ENCODE measurements at places on chromosomes 2 and 18. TPM values are rescaled to one million over a fixed set of nuclear protein-coding genes. Genes with fewer than 3 reads are reported as not detected.
A peak's percentile ranks its signal among the peaks of the same experiment; 100 is the strongest.

The SLC9A4 gene
- not detected for total RNA-seq

DNA sequence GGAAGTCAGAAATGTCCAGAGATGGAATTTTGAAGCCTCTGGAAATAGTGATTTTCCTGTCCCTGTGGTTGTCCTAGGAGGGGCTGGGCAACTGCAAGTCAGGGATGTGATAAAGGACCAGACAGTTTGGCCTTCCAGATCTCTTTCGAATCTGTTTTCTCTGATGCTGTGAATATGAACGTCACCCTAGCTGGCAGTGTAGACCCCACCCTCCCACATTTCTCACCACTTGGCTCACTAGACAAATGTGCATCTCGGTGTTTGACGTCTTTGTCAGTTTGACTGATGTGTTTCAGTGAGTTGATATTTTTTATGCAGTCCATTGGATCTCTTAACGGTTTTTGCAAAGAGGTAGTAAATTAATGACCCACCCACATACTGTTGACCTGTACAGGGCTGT is 301.2 kb downstream of the TNS1 start:
- DNase-seq, result no peak
- H3K27ac ChIP-seq, result no peak overlapping the region
- H3K4me3 ChIP-seq, result no peak overlapping the region
- no peaks in the 10 kb centered on the region for H3K36me3 ChIP-seq

The IL36G gene
- not detected for total RNA-seq

- H3K27ac ChIP-seq, result no peak overlapping the region
- DNase-seq, result no peak
- H3K36me3 ChIP-seq, result no peaks in the 10 kb centered on the region
- no peaks in the 10 kb centered on the region for H3K27me3 ChIP-seq
- H3K4me3 ChIP-seq, result no peak overlapping the region
- H3K4me1 ChIP-seq, result no peaks in the 10 kb centered on the region
Measured at GRCh38 chr2:226300196-226300886, 499.3 kb downstream of the IRS1 start.

The ERCC3 gene
- total RNA-seq, result 36.9 TPM

DNA sequence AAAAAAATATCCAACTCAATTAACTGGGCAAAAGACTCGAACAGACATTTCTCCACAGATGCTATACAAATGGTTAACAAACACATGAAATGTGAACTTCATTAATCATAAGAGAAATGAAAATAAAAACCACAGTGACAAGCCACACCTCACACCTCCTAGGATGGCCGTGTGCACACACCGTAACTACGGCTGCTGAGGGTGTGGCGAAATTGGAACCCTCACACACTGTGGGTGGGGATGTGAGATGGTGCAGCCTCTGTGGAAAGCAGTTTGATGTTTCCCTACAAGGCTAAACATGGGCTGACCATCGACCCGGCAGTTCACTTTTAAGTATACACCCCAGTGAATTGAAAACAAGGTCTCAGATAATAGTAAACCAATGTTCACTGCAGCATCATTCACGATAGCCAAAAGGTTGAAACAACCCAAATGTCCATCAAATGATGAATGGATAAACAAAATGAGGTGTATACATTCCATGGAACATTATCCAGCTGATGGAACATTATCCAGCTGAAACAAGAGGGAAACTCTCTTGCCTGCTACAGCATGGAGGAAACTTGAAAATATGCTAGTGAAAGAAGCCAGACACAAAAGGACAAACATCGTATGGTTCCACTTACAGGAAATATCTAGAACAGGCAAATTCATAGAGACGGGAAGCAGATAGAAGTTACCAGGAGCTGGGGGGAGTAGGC is 32.2 kb downstream of the ZAP70 start:
- no peaks in the 10 kb centered on the region for H3K27me3 ChIP-seq
- no peak overlapping the region for H3K4me3 ChIP-seq
- H3K27ac ChIP-seq, result no peak overlapping the region
- H3K4me1 ChIP-seq, result no peaks in the 10 kb centered on the region
- H3K36me3 ChIP-seq, result no peaks in the 10 kb centered on the region
- DNase-seq, result no peak

The XPO1 gene
- 98.9 TPM for total RNA-seq

The TMBIM1 gene
- 281 TPM for total RNA-seq

GRCh38 chr2:149703281-149703680 is 115.7 kb upstream of the MMADHC start:
- no peak overlapping the region for H3K4me3 ChIP-seq
- DNase-seq, result no peak
- no peaks in the 10 kb centered on the region for H3K27me3 ChIP-seq
- no peak overlapping the region for H3K27ac ChIP-seq
- no peaks in the 10 kb centered on the region for H3K4me1 ChIP-seq

GRCh38 chr2:116545286-116546068 is 1269.0 kb upstream of the DDX18 start:
- no peaks in the 10 kb centered on the region for H3K27me3 ChIP-seq
- H3K4me1 ChIP-seq, result no peaks in the 10 kb centered on the region
- DNase-seq, result no peak
- H3K36me3 ChIP-seq, result no peaks in the 10 kb centered on the region
- no peak overlapping the region for H3K4me3 ChIP-seq

The ARHGAP28 gene
- 15.7 TPM for total RNA-seq

- no peak overlapping the region for H3K27ac ChIP-seq
- DNase-seq, result no peak
- no peaks in the 10 kb centered on the region for H3K4me1 ChIP-seq
- no peak overlapping the region for H3K4me3 ChIP-seq
- no peaks in the 10 kb centered on the region for H3K36me3 ChIP-seq
Measured at GRCh38 chr18:2424420-2424819, 146.9 kb downstream of the METTL4 start.

DNA sequence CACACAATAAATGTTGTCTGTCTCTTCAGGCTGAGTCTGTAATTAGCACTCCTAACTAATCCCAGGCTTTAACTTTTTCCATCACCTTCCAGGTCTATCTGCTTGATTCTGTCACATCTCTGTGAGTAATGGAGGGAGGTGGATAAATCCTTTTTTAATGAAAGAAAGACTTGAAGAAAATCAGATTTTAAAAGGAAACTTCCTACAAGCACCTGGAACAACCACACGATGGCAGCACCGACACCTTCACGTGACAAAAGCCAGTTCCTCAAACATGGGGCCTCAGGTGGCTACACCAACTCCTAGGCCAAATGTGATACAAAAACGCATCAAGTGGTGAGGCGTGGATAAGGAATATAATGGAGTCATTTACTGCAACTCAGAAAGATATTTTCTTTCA is 41.8 kb downstream of the TGFBRAP1 start:
- H3K27me3 ChIP-seq, result no peaks in the 10 kb centered on the region
- no peak overlapping the region for H3K4me3 ChIP-seq
- peaks cover 70% of the 10 kb centered on the region for H3K36me3 ChIP-seq
- no peak for DNase-seq
- H3K4me1 ChIP-seq, result no peaks in the 10 kb centered on the region

DNA sequence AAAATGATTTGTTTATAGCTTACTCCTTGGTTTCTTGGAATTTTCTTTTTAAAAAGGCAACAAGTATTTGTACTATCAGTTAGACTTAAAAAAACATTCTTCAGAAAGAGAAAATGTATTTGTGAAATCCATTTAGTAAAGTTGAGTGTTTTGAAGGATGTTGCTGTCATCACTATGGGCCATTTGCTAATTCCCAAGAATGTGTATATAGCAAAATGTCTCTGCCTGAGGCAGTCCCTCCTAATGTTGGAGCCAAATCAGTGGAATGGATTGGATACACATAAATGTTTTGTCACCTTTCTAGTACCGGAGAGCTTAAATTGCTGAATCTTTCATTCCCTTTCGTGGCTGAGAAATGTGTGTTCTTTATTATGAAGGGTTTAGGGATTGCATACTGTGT is 890.2 kb upstream of the ZEB2 start:
- H3K36me3 ChIP-seq, result no peaks in the 10 kb centered on the region
- no peaks in the 10 kb centered on the region for H3K4me1 ChIP-seq
- H3K4me3 ChIP-seq, result no peak overlapping the region
- no peaks in the 10 kb centered on the region for H3K27me3 ChIP-seq
- H3K27ac ChIP-seq, result no peak overlapping the region

GRCh38 chr2:21484643-21485042 is 360.9 kb downstream of the TDRD15 start:
- no peak for DNase-seq
- no peaks in the 10 kb centered on the region for H3K36me3 ChIP-seq
- no peaks in the 10 kb centered on the region for H3K4me1 ChIP-seq
- no peak overlapping the region for H3K4me3 ChIP-seq
- no peak overlapping the region for H3K27ac ChIP-seq
- no peaks in the 10 kb centered on the region for H3K27me3 ChIP-seq

GRCh38 chr2:231935207-231935524 is 9.0 kb upstream of the NPPC start:
- DNase-seq, result no peak
- no peak overlapping the region for H3K4me3 ChIP-seq
- H3K36me3 ChIP-seq, result no peaks in the 10 kb centered on the region

DNA sequence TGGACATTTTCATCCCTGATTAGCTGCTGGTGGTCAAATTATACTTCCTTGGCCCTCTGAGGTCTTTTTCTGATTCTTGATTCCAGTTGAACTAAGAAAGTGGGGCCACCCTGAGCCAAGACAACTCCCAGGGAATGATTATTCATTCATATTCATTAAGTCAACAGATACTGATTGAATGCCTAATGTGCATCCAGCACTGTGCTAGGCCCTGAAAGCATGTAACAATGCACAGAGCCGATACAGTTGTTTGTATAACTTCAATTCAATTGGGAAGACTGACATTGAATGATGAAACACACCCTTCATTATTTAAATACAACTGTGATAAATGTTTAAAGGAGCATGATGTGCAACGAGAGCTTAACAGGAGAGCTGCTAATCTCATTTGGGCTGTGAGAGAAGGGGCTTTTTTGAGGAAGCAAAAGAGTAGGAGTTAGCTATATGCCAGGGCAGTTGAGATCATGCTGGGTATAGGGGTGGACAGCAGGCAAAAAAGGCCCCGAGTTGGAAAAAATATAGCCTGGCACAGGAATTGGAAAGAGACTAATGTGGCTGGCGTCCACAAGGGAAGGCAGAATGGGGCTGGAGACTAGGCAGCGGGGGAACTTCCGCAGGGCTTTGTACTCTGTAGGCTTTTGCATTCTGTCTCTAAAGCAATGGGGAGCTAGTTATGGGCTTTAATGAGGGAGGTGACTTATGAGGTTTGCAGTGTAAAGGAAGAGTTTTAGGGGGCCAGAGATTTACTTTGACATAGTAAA is 57.2 kb upstream of the ACVR1 start:
- no peak overlapping the region for H3K27ac ChIP-seq
- no peak overlapping the region for H3K4me3 ChIP-seq
- no peaks in the 10 kb centered on the region for H3K36me3 ChIP-seq
- no peak for DNase-seq

GRCh38 chr2:149666809-149667320 is 79.3 kb upstream of the MMADHC start:
- DNase-seq, result no peak
- H3K4me3 ChIP-seq, result no peak overlapping the region
- H3K27me3 ChIP-seq, result no peaks in the 10 kb centered on the region

The CCDC102B gene
- 43.7 TPM for total RNA-seq

- no peaks in the 10 kb centered on the region for H3K4me1 ChIP-seq
- H3K27me3 ChIP-seq, result no peaks in the 10 kb centered on the region
- no peak overlapping the region for H3K4me3 ChIP-seq
- H3K36me3 ChIP-seq, result peaks cover 24% of the 10 kb centered on the region
- no peak for DNase-seq
- H3K27ac ChIP-seq, result no peak overlapping the region
Measured at GRCh38 chr18:57029761-57030160, 117.1 kb upstream of the BOD1L2 start.

The COL4A3 gene
- 46.4 TPM for total RNA-seq

- H3K4me3 ChIP-seq, result no peak overlapping the region
- DNase-seq, result no peak
- H3K27me3 ChIP-seq, result no peaks in the 10 kb centered on the region
- H3K36me3 ChIP-seq, result no peaks in the 10 kb centered on the region
Measured at GRCh38 chr2:142642650-142643049, 234.8 kb upstream of the KYNU start.

DNA sequence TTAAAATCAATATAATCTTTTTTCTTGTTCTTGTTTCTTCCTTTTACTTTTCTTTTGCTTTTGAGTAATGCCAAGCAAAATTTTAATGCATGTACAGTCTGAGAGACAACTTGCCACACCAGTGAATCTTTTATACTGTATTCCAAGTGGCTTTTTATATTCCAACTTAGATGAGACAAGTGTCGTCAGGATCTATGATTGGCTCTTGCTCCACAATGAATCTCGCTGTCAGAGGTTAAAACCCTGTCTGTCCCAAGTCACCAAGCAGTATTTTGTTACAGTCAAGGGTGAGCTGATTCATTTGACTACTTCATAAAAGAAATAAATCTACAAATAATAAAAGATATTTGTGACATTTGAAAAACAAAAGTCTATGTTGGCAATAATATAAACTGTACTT is at the start of gene MSTN:
TSS of gene MSTN (minus strand) at position 129 of the 400 bp plus-strand sequence. CDS start 133 bp downstream, outside the sequence.
- no peaks in the 10 kb centered on the region for H3K4me1 ChIP-seq
- no peak for DNase-seq
- no peak within 1 kb of the TSS for H3K27ac ChIP-seq
- H3K27me3 ChIP-seq, result no peaks in the 10 kb centered on the region
- H3K36me3 ChIP-seq, result no peaks in the 10 kb centered on the region

- DNase-seq, result peak; percentile 48
- H3K27ac ChIP-seq, result peak overlapping the region; percentile 11
- H3K4me3 ChIP-seq, result no peak overlapping the region
- no peaks in the 10 kb centered on the region for H3K27me3 ChIP-seq
Measured at GRCh38 chr2:11104794-11105660, 50.2 kb upstream of the SLC66A3 start.

All from upper lobe of right lung (tissue), 1 donor.